Stimulated activated CD4-positive, alpha-beta T cell treated with anti-CD3 and anti-CD28 coated beads, TNF-alpha, amount 100 ng/mL, for 1 hour (primary cell): ENCODE measurements at places on chromosomes 3 and 15.

GRCh38 chr3:121677141-121677540 is 16.4 kb upstream of the HCLS1 start:
- no peak for DNase-seq

- no peak for DNase-seq
Measured at GRCh38 chr3:24229468-24230221, 265.0 kb downstream of the THRB start.

DNA sequence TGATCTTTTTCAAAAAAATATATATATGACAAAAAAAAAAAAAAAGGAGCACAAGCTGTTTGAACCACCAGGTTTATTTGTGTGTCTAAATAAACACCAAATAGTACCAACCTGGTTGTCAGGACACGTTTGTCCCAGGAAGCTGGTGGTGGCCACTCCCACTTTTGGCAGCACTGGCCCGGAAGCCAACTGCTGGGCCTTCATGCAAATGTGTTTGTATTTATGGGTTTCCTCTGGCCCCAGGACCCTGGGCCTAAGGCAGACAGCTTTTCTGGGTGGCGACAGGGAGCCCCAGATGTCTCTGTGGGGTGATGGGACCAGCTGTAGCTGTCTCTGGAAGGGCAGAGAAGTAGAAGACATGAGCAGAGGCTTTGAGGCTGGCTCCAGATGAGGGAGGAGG is 31.6 kb downstream of the PRKCD start:
- no peak for DNase-seq

- no peak for DNase-seq
Measured at GRCh38 chr15:45827275-45827674, 192.4 kb downstream of the SQOR start.

- DNase-seq: no peak
Measured at GRCh38 chr3:64467255-64467944, 220.4 kb downstream of the ADAMTS9 start.

GRCh38 chr3:9247941-9248521 is 1.4 kb downstream of the SRGAP3 start:
- no peak for DNase-seq

GRCh38 chr3:128319741-128320141 is 146.9 kb downstream of the DNAJB8 start:
- DNase-seq: no peak

DNA sequence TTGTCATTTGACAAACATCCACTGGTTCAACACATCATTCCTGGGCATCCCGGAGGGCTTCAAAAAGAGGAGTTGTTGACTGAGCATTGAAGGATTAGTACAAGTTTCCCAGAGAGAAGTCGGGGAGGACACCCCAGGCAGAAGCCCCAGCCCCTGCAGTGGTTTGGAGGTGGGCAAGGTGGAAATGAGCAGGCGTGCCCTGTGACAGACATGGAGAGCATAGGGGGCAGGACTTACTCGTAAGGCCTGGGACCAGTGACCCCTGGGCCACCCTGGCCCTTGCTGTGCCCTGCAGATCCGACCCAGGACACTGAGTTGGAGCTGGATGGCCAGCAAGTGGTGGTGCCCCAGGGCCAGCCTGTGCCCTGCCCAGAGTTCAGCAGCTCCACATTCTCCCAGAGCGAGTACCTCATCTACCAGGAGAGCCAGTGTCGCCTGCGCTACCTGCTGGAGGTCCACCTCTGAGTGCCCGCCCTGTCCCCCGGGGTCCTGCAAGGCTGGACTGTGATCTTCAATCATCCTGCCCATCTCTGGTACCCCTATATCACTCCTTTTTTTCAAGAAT is 5.9 kb downstream of the PARP3 start:
- DNase-seq: no peak

GRCh38 chr3:108500728-108501127 is 9.7 kb downstream of the MYH15 start:
- DNase-seq: no peak

DNA sequence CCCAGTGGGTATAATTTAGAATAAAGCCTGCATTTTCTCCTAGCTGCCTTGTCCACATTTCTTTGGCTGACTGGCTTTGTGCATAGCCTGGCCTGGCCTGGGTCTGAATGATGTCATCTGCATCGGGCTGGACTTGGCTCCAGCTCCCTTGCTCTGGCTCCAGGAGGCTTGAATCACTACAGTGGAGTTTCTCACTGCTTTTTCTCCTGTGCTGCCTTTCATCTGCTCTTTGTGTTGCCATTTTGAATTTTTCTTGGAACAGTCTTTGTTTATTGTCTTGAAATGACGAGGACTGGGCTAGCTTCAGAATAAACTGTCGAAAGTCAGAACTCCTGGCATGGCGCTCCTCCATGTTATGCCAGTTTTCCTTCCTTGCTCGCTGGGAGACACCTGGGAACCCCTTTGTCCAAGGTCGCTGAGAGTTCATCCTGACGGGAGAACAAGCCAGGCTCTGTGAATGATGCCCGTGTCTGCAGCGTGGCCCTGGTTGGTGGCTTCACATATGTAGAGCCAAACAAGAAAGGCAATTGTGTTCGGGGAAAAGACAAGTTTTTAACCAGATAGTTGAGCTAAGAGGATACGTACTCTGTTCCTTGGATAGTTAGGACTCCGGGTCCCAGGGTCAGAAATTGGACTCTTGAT is 258.9 kb downstream of the PDZRN3 start:
- no peak for DNase-seq

GRCh38 chr3:104750581-104750980 is 616.1 kb upstream of the ALCAM start:
- no peak for DNase-seq

DNA sequence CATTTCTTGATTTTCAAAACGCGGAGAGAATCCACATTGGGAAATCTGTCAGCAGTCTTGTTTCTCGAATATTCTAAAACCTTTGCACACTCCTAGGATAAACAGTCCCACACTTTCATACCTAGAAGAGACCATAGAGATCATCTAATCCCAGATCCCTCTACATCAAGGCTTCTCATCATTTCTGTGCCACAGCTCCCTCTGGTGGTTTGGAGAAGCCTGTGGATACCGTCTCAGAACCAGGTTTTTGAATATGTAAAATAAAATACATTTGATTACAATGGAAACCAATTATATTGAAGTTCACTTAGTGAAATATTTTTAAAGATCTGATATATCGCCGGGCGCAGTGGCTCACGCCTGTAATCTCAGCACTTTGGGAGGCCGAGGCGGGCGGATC is 211.9 kb upstream of the GOLGA6L4 start:
- no peak for DNase-seq

DNA sequence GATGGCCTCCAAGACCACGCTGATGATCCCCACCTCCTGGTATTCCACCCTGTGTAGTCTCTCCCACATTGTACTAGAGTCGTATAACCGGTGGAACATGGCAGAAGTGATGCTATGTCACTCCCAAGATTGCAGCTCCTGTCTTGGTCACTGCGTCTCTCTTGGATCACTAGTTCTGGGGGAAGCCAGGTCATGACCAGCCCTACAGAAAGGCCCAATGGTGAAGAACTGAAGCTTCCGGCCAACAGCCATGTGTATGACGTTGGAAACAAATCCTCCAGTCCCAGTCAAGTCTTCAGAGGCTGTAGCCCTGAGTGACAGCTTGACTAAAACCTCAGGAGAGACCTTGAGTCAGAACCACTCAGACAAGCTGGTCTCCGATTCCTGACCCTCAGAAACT is 61.9 kb upstream of the FNDC3B start:
- no peak for DNase-seq

- DNase-seq: no peak
Measured at GRCh38 chr3:24589513-24589851, 94.8 kb upstream of the THRB start.

DNA sequence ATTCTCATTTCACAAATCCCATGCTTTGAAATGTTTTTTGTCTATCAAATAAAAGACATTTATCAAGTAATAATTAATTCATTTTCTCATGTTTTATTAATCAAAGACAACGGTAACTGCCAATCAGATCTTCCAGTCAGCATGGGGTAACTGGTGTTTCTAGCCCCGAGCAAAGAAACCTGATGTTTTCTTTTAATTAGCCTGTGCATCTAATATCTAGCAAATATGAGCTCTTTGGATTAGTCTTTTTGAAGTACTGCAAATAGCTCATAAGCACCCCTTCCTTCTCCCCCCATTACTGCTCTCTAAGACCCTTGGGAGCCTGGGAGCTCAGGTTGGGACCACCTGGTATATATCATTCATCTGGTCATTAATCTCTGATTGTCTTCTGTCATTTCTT is 43.1 kb upstream of the SRGAP3 start:
- no peak for DNase-seq

GRCh38 chr15:98957655-98958054 is 49.9 kb downstream of the PGPEP1L start:
- DNase-seq: no peak

DNA sequence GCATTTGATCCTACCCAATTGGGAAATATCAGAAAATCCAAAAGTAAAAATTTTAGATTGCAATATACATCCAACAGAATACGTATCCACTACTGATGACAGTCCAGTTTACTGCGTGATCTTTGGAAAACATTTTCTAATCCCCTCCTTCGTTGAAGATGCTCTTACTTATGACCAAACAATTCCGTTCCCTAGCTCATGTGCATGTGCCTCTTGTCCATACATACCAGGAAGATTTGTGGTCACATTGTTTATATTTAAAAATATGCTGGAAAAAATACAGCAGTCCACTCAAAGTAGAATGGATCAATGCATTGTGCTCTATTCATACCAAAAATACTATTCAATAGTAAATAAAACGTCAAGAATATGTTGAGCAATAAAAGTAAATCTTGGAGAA is 135.3 kb downstream of the CHL1 start:
- DNase-seq: no peak

DNA sequence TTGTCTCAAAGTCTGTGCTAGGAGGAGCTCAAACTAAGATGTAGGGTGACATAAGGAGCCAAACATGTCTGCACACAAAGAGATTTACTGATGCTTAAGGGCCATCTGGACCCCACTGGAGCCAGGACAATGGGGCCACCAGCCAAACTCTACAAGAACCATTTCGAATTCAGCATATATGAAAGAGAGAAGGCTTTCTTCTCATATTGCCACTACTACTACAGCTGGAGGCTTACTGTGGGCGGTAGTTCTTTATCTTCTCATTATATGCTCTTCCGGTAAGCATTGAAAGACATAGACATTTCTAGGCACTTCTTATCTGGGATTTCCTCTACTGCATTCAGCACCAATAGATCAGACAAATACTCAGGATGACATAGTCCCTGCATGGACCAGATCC is 404.4 kb upstream of the PROK2 start:
- no peak for DNase-seq

DNA sequence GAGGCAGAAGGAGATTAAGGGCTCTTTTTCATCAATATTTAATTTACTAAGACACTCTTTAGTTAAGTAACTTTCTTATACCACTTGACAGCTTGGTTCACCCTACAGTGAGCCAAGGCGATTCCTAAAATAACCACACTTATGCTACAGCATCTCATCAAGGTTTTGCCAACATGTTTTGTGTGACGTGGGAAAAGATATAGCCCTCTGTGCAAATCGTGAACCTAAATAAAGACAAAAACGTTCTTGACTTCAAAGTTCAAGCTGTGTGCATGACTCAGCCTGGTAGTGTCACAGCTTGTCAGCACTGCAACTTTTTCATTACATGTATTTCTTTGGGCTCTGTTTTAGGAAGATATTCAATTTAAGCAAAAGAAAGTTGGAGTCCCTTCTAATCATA is 297.0 kb upstream of the EPHA3 start:
- no peak for DNase-seq

DNA sequence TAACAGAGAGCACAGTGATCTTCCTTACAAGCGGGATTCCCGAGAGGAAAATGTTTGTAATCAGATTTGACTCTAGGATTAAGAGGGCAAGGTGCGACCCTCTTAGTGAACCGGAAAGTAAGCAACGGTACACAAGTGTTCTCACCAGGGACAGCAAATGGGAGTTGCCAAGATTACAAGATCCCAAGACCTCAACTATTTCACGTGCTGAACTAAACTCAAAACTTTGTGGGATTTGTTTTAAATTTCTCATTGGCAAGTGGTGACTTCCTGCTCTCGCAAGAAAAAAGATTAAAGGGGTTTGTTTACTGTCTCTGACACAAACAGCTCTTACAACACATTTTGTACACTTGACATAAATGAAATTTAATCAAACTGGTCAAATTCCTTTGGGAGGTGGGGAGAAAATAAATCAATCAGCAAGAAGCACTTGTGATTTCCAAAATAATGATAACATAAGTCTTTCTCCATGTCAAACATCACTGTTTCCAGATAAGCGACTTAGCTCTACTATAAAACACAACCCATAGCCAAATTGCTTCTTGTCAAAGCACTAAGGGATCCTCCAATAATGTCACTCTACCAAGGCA is 2.2 kb upstream of the PGPEP1L start:
- no peak for DNase-seq

- no peak for DNase-seq
Measured at GRCh38 chr15:67521783-67522568, 1.0 kb downstream of the C15orf61 start.

GRCh38 chr3:37997342-37997741 is 6.8 kb downstream of the VILL start:
- no peak for DNase-seq

GRCh38 chr3:47394140-47394870 is 13.5 kb downstream of the PTPN23 start:
- DNase-seq: no peak

DNA sequence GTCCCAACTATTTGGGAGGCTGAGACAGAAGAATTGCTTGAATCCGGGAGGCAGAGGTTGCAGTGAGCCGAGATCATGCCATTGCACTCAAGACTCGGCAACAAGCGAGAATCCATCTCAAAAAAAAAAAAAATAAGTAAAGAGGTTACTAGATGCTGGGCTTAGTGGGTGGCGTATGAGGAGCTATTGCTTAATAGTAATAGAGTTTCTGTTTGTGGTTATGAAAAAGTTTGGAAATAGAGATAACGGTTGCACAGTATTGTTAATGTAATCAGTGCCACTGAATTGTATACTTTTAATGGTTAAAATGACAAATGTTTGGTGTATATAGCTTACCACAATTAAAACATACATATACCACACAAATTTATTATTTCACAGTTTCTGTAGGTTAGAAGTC is 14.7 kb upstream of the HHATL start:
- no peak for DNase-seq

GRCh38 chr15:41558400-41559238 is at the start of gene TYRO3:
TYRO3 (plus strand) TSS chr15:41559212; CDS start chr15:41559258, 46 bp downstream.
- DNase-seq: peak; percentile 62

DNA sequence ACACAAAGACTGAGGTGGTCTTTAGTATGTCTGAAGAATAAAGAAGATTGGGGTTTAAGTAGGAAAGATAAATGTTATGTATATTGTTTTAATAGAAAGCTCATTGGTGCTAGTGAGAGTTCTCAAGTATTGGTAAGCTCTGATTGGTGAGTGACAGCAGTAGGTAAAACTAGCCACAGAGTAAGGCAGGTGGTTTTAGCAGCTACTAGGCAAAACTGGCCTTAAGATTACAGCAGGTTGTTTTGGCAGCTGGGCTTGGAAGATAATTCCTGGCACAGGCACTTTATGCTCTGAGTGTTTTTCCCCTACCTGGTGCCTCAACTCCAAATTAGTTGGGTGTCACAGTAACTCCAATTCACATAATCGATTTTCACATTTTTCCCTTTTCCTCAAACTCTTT is 66.3 kb downstream of the STAG1 start:
- DNase-seq: no peak
